ENCODE measurements at places on chromosomes 7 and 10. TPM values are rescaled to one million over a fixed set of nuclear protein-coding genes. Genes with fewer than 3 reads are reported as not detected.

Gene TRIM56
- 5.9 TPM for polyA plus RNA-seq

Gene SPDYE2B
- not detected for polyA plus RNA-seq

- no peak for DNase-seq
These were observed 44.4 kb downstream of the TMEM270 start for GRCh38 chr7:73905360-73905759.

DNA sequence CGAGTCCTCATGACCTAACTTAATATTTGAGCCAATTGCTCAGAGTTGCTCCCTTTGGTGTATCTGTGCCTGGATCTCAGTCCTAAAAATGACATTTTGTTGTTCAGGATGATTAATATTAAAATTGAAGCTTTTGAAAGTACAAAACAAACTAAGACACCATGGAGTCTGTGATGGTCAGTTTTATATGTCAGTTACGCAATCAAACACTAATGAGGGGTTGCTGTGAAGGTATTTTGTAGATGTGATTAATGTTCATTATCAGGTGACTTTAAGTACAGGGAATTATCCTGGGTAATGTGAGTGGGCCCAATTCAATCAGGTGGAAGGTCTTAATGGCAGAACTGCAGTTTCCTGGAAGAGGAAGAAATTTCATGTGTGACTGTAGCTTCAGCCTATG is 546.7 kb downstream of the REEP3 start:
- DNase-seq: no peak

GRCh38 chr7:157596881-157597280 is 260.1 kb downstream of the DNAJB6 start:
- DNase-seq: no peak

DNA sequence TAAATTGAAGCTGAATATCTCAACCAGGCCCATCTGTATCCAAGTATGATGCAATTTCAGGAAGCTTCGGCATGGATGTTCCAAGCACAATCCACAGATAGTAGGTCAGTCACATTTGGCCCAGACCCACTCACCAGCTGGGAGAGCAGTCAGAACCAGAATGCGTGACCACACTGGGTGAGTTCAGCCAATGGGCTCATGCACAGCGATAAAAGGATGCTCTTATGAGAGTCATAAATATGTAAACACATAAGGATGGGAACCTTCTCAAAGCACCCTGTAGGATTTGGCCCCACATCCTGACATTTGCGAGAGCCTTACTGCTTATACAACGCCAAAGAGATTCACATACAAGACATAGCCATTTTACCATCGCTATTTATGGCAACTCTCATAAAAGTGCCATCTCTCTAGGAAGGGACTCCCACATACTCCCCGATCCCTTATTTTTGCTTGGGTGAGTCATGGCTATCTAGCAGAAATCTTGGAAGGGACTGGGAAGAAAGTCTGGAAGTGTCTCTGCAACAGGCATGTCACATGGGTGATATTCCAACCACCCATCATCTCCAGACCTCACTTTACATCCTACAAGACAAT is 3.0 kb downstream of the AFAP1L2 start:
- DNase-seq: no peak

Gene INA
- polyA plus RNA-seq: 1.0 TPM

DNA sequence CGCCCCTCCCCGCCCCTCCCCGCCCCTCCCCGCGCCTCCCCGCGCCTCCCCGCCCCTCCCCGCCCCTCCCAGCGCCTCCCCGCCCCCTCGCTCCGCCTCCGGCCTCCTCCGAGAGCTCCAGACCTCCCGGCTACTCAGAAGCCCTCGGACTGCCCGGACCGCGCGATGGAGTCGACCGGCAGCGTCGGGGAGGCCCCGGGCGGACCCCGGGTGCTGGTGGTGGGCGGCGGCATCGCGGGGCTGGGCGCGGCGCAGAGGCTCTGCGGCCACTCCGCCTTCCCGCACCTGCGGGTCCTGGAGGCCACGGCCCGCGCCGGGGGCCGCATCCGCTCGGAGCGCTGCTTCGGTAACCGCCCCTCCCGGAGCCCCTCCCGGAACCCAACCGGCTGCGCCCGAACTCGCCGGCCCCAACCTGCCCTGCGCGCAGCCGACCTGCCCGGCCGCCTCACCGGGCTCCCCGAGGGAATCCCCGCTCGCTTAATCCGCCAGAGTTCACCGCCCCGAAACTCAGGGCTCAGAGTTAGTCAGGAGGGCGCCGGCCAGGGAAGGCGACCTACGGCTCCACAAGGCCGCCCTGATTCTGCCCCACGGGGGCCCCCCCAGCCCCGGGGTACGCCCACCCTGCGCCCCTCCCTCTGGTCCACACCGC is at the start of gene PAOX:
Gene PAOX, plus strand, starts transcription at position 111 of the 649 bp plus-strand sequence. Its CDS starts 55 bp downstream, at position 166.
- peak; percentile 59 for DNase-seq

DNA sequence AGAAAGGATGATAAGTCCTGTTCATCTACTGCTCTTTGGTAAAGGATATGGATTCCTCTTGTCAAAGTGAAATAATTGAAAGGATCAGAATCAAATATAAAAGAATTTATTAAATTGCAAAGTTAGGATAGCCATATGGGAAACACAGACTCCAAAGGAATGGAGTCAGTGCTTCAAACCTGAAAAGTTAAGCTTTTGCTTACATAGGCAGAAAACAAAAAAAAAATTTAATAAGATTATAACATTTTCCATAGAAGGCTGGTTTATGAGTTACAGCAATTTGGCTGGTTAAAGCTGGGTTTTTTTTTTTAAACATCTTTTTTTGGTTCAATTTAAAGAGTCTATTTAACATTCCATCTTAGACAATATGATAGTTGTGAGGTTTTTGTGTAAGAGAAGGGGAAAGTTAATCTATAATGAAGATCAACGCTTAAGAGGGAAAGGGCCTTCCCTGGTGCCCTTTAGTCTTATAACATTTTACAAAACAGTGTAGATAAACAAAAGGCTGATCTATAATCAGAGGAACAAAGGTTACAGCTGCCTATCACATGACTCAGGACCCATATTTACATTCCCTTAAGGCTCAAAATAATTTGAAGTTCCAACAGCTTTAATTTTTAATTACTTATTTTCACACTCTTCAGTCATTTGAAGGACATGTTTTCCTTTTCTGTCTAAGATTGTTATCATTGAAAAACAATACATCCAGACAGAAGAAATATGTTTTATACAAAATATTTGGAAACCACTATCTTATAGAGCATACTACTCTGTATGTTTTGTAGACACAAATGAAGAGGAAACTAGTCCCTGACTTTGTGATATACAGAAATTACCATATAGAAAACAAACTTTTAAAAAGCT is 234.3 kb upstream of the MBL2 start:
- no peak for DNase-seq

Gene XPNPEP1
- 43.8 TPM for polyA plus RNA-seq

GRCh38 chr7:55556492-55556891 is 15.8 kb downstream of the VOPP1 start:
- no peak for DNase-seq

DNA sequence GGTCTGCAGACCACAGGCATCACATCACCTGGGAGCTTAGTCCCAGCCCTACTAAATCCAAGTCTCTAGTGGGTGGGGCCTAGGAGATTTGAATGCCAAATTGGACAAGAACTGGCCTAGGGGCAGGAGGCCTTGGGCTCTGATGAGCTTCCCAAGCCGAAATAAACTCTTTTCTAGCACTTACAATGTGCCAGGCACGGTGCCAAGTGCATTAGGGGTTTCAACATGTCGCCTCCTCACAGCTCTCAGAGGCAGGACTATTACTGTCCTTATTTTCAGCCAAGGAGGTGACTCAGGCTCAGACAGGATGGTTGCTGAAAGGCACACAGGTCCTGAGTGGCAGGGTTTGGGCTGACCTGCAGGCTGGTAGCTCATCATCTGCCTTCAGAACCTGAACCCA is 9.2 kb upstream of the CPA1 start:
- peak; percentile 24 for DNase-seq

GRCh38 chr7:149238051-149238450 is 1.4 kb upstream of the ZNF212 start:
- peak; percentile 62 for DNase-seq

Gene GDF10
- polyA plus RNA-seq: not detected

Gene CDCA7L
- 30.5 TPM for polyA plus RNA-seq

- DNase-seq: no peak
These were observed 89.5 kb upstream of the ZNF438 start for GRCh38 chr10:31120961-31121685.

- DNase-seq: no peak
These were observed 4.3 kb downstream of the ELOVL3 start for GRCh38 chr10:102230264-102230860.

Gene IL2RA
- not detected for polyA plus RNA-seq

Gene ATOH7
- not detected for polyA plus RNA-seq
